ENCODE measurements at places on chromosomes 5 and 9.

DNA sequence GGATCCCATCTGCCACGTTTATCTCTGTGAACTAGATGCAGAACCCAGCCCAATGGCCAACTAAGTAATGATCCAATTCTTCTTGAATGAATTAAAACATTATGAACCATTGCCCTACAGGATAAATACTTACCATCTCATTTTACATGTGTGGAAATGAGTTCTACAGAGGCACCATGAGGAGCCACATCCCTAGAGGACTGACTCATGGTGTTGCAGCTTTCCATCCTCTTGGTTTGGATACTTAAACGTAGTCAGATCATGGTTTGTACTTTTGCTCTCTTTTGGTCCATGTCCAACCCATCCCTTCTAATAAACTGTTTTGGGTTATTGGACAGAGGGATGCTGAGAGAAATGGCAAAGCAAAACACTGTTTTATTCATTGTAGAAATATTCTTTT, 484.8 kb downstream of the EBF1 start:
- no peak for DNase-seq

DNA sequence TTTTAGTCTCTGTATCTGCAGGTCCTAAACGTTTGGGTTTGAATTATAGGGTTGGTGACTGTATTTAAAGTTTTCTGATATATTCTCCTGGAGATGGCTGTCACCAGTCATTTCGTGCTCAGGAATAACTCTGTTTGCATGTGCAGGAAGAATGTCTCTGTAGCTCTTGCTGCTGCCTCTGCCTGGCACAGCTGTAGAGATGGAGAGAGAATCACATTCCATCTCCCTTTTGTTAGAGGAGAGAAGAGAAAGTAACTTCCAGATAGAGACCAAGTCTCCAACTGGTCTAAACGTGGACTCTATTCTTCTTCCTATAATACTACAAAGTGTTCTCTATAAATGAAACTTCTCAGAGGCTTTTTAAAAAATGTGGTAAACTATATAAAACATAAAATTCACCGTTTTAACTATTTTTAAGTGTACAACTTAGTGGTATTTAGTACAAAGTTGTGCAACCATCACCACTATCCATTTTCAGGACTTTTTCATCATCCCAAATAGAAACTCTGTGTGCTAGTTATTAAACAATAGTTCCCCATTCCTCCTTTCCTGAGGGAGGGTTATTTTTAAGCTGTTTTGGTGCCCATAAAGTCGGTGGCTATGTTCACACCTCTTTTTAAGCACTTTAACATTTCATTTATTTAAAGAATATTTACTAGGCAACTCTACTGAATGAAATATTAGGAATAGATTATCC, 20.7 kb upstream of the STARD4 start:
- no peak for DNase-seq

GRCh38 chr5:115946655-115947054, 15.6 kb upstream of the LVRN start:
- no peak for DNase-seq

DNA sequence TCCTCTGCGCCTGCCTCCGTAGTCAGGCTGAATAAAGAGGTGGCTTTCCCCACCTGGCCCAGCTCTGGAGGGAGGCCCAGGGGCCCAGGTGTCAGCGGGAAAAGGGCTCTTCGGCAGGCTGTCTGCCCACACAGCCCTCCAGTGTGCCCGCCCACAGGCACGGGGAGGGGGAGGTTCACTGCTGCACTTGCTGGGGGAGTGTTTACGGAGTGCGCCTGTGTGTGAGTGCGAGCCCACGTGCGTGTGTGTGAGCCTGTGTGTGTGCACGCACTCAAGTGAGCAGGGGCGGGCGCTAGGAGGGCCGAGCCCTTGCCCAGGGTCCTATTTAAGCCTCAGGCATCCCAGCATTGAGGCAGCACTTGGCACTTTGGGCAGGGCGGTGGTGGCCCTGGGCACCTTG, 10.9 kb downstream of the DNLZ start:
- no peak for DNase-seq

- DNase-seq = no peak
Observed at GRCh38 chr9:113547501-113547900, 84.0 kb downstream of the RGS3 start.

GRCh38 chr5:39205550-39205949, 13.8 kb downstream of the FYB1 start:
- DNase-seq = no peak

GRCh38 chr5:12294151-12294550, 389.9 kb upstream of the CTNND2 start:
- DNase-seq = no peak

DNA sequence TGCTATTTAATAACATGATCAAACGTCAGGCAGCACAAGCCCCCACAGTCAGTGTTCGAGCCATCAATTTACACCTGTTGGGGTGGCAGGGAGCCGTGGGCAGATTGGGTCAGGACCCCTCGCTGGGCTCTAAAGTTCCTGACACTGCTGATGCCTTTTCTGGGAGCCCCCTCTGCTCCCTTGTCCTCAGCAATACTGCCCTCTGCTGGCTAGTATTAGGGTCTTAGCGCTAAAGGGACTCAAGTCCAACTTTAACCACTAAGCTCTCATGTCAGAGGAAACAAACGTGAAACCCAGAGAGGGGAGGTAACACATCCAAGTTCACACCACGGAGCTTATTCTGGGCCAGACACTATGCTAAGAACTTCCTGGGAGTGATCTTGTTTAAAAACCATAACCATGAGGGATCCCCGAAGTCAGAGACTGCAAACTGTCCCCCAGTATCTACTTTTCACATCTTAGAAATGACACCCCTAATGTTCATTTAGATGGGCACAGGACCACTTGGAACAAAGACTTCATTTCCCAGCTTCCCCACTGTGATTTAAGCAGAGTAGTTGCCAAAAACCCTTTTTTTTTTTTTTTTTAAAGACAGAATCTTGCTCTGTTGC, 20.4 kb downstream of the ANKS6 start:
- peak; percentile 11 for DNase-seq

DNA sequence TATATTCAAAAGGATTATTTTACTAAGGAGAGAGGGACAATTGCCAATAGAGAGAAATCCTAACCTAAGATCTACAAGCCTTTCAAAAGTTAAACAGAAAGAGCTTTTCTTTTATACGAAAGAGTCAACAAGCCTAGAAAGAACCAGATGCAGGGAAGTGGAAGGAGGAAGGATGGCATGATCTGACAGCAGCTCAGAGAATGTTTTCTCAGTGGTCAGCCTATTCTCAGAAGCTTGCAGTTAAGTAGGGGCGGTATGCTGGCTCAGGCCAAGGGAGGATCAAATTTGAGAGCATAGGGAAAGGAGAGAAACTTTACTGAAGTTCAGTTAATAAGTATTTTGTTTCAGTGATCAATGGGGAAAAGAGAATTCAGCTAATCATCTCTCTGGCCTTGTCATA, 88.0 kb upstream of the FTMT start:
- no peak for DNase-seq

DNA sequence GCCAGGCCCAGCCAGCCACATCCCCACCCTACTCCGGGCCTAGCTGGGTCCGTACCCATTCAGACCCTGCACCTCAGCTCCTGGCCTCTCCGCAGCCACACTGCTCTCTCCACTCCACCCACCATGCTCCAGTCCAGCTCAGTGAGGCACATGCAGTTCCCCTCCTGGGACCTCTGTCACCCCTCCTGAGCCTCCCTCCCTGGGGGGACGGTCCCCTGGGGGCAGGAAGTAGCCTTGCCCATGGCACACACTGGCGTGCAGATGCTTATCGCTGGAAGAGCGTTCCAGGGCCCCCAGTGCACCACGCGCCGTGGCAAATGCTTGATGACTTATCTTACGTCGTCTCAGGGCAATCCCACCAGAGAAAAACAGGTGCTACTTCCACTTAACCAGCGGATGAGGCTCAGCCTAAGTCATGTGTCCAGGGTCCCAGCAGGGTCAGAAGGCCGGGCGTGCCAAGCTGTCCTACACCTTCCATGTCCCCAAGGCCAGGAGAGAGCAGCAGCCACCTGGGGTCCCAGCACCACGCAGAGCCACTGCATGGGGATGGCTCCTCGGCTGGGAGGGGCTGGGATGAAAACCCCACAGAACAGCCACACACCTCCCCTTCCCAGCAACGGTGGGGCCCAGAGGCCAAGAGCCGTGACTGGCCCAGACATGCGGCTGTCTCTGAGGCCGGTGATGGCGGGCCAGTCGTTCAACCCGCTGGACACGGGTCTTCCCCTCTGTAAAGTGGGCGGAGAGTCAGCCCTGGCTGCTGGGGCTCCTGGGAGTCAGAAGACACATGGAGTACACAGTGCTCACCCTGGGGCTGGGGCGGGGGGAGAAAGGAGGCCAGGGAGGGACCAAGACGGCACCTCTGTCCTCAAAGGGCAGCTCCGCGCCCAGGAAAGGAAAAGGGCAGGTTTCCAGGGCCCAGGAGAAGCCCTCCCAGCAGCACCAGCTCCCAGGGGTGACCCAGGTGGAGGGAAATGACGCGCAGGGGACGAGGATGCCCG, 2.6 kb upstream of the CCDC187 start:
- DNase-seq = no peak

- DNase-seq = no peak
Observed at GRCh38 chr5:59330680-59331079, 562.8 kb downstream of the PDE4D start.

- no peak for DNase-seq
Observed at GRCh38 chr9:4024281-4024777, 275.5 kb downstream of the GLIS3 start.

- no peak for DNase-seq
Observed at GRCh38 chr9:115992834-115993233, 160.8 kb upstream of the PAPPA start.

- DNase-seq = no peak
Observed at GRCh38 chr5:97046270-97046982, 96.0 kb downstream of the LIX1 start.

DNA sequence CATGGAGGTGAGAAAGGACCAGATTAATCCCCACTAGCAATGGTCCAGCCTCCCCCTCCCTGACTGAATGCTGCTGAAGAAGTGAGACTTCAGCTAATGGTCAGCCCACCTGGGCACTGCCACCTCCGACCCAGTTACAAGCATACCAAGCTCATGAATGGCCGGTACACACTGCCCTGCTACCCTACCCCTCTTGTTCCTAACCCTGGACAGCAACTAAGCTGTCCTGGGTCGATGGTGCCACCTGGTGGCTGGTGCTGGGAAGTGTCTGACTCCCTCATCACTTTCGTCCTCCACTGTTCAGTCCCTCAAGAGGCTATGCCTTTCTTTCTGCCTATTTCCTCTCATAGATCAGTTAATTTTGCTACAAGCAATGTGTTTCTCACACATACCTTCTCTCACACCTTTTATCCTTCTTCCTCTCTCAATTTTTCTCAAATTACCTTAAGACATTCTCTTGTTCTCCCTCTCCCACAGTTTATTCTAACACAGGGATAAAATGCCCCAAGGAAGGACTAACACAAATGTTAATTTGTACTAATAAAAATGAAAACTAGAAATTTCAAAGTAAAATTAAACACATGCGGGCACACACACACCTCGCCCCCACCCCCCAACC, 42.4 kb downstream of the PAX5 start:
- no peak for DNase-seq

DNA sequence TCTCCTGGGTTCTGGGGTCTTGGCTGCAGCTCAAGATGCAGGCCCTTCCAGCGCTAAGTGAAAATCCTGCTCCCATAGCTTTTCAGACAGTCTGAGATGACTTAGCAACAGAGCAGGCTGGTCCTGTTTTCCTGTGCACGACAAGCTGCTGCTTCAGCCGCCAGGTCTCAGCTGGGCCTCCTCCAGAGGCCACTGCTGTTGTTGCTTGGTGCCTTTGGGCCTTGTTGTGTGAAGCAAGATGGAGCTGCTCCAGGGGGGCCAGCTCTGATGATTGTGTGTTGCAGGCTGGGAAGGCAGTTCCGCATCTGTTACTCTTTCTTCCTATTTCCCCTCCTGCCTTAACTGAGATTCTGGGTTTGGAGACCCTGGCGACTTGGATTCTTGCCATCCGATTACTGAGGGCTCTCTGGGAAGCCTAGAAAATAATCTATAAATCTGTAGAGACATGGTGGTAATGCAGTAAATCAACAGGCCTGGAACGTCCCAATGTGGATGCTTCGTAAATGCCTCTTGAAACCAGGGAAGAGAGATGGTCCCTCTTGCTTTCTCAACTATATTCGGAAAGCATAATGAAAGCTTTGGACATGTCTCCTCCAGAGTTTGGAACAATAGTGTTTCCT, 3.2 kb downstream of the MAP1B start:
- no peak for DNase-seq

DNA sequence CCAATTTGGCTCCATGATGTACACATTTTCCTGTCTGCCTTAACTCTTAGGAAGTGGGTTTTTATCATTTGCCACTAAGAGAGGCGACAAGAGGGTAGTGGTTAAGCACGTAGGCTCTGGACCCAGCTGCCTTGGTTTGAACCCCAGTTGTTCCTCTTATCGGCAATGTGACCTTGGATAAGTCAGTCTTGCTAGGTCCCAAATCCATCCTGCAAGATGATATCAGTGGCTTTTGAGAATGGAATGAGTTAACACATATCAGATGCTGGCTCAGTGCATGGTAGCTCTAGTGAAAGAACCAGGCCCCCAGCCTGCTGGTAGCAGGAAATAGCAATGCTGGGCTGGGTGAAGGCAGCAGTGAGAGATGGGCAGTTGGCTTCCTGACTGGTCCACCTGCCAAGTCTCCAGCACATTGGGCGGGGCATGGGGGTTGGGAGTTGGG, 72.5 kb downstream of the STK10 start:
- DNase-seq = peak; percentile 48

- no peak for DNase-seq
Observed at GRCh38 chr5:179614745-179615144, 8.7 kb downstream of the HNRNPH1 start.

GRCh38 chr9:122863407-122863806, 35.0 kb upstream of the PDCL start:
- no peak for DNase-seq

DNA sequence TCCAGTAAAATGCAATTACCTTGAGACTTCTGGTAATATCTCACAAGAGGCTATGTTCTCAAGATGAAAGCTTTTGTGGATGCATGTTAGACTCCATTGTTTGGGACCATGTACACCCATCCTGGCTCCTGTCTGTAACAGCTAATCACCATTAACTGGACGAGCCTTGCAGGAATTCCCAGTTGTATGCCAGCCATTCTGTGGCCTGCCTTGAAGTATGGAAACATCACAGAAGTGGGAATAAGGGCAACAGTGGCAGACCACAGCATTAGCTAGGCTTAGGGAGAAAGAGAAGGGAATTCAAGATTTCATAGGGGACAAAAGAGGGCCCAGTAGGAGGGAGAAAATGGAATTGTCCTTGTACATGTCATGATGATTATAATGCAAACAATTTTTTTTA, 79.0 kb downstream of the RORB start:
- DNase-seq = no peak

- DNase-seq = no peak
Observed at GRCh38 chr5:10729320-10730042, 31.6 kb downstream of the DAP start.
